Mesothelial cell of epicardium (in vitro differentiated cells): ENCODE measurements at places on chromosomes 3 and 15. TPM values are rescaled to one million over a fixed set of nuclear protein-coding genes. Genes with fewer than 3 reads are reported as not detected.

The SLC15A2 gene
- total RNA-seq: 3.4 to 5.4 TPM (median 4.8 TPM) in 3 replicates

The MYZAP gene
- 3.3 to 3.9 TPM (median 3.8 TPM) in 3 replicates for total RNA-seq

The CYP1A2 gene
- 0.09 TPM in 1 of 3 replicates, not detected in the others for total RNA-seq

The ZNF660 gene
- total RNA-seq: 17.1 to 20.1 TPM (median 18.7 TPM) in 3 replicates

The PAQR9 gene
- total RNA-seq: 0.09 to 0.18 TPM in 2 of 3 replicates, not detected in the other

The ILDR1 gene
- 3.4 to 4.1 TPM (median 4.1 TPM) in 3 replicates for total RNA-seq

The KIF15 gene
- 10.6 to 11.3 TPM (median 10.7 TPM) in 3 replicates for total RNA-seq

The WWTR1 gene
- total RNA-seq: 93.2 to 98.0 TPM (median 97.4 TPM) in 3 replicates

The ACOX2 gene
- total RNA-seq: 29.4 to 31.0 TPM (median 30.9 TPM) in 3 replicates

DNA sequence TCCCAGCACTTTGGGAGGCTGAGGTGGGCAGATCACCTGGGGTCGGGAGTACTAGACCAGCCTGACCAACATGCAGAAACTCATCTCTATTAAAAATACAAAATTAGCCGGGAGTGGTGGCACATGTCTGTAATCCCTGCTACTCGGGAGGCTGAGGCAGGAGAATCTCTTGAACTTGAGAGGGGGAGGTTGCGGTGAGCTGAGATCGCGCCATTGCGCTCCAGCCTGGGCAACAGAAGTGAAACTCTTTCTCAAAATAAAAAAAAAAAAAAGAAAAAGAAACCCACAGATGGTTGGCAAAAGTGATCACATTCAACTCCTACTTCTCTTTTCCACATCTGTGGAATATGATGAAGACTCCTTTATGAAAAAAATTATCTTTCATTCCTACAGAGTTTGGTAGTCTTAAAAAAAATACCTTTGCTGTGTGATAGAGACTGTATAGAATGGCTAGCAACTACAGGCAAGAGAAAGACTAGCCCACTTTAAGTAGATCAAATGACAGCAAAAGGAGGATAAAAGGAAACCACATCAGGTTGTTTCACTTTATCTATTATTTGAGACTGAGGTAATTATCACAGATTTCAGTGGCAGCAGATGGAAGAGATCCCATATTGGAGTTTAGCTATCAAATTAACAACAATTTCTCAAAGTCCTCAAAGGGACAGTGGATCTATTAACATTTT lies 172.9 kb upstream of the TSPAN3 start:
- H3K27ac ChIP-seq: peak overlapping the region; percentile 85
- peaks cover 17% of the 10 kb centered on the region for H3K4me1 ChIP-seq
- DNase-seq: no peak
- peaks cover 8% of the 10 kb centered on the region for H3K36me3 ChIP-seq
- no peaks in the 10 kb centered on the region for H3K27me3 ChIP-seq
- H3K4me3 ChIP-seq: no peak overlapping the region

GRCh38 chr3:14397940-14398796 lies 4.2 kb upstream of the SLC6A6 start:
- no peak overlapping the region for H3K4me3 ChIP-seq
- no peak overlapping the region for H3K27ac ChIP-seq
- no peak for DNase-seq
- peaks cover 16% of the 10 kb centered on the region for H3K27me3 ChIP-seq
- H3K4me1 ChIP-seq: peaks cover 7% of the 10 kb centered on the region

DNA sequence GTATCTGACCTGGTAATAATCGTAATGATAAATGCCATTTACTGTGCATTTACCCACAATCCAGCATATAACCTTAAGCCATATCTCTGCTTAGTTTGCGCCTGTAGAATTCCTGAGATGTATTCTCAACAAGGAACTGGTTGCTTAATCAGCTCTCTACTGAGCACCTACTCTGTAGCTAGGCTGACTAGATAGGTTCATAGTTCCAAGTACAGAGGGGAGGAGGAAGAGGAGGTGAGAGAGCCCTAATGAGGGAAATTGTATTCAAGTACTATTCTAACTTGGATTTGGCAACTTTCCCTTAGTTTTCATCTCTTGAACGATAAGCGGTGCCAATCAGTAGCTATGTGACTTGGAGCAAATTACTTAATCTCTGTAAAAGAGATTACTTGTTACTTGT lies 5.6 kb upstream of the AKAP13 start:
- no peak overlapping the region for H3K27ac ChIP-seq
- no peaks in the 10 kb centered on the region for H3K36me3 ChIP-seq
- DNase-seq: no peak
- H3K27me3 ChIP-seq: no peaks in the 10 kb centered on the region
- peaks cover 5% of the 10 kb centered on the region for H3K4me1 ChIP-seq

GRCh38 chr3:58009026-58009748 lies 965 bp downstream of the FLNB start:
- H3K4me1 ChIP-seq: peaks cover 43% of the 10 kb centered on the region
- no peaks in the 10 kb centered on the region for H3K36me3 ChIP-seq
- peak overlapping the region; percentile 52 for H3K27ac ChIP-seq
- H3K27me3 ChIP-seq: no peaks in the 10 kb centered on the region
- H3K4me3 ChIP-seq: peak overlapping the region; percentile 92

DNA sequence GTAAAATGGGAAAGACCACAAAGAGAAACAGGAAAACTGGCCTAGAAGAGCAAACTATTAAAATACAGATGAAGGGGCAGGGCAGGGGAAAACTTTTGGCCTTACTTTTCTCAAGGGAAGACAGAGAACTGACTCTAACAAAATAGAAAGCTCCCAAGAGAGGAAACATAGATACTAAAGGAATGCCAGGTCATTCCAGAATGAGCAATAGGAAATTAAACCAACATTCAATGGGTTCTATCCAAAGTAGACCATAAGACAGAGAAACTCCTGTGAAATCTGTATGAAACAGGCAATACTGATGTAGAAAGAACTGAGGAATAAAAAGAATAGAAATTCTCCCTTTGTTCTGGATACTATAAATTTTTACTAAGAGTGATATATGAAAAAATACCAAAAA lies 491.8 kb downstream of the MECOM start:
- peaks cover 9% of the 10 kb centered on the region for H3K4me1 ChIP-seq
- DNase-seq: no peak
- H3K27ac ChIP-seq: no peak overlapping the region

DNA sequence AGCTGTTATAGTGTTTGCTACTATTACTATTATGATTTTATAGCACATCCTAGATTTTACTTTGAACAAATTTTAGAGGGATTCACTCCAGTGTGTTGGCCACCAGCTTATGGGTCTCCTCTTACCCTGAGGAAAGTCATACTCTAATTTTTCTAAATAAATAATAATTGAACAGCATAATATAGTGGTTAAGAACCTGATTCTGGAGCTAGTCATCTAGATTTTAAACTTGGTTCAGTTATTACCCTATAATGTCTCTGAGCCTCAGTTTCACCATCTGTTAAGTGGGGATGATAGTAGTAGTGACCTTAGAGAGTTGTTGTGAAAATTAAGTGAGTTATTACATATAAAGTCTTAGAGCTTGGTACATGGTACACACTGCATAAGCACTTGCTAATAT lies 30.7 kb upstream of the TOPAZ1 start:
- H3K4me1 ChIP-seq: no peaks in the 10 kb centered on the region
- H3K27me3 ChIP-seq: peaks cover 48% of the 10 kb centered on the region
- no peak overlapping the region for H3K27ac ChIP-seq
- H3K36me3 ChIP-seq: no peaks in the 10 kb centered on the region
- DNase-seq: no peak

DNA sequence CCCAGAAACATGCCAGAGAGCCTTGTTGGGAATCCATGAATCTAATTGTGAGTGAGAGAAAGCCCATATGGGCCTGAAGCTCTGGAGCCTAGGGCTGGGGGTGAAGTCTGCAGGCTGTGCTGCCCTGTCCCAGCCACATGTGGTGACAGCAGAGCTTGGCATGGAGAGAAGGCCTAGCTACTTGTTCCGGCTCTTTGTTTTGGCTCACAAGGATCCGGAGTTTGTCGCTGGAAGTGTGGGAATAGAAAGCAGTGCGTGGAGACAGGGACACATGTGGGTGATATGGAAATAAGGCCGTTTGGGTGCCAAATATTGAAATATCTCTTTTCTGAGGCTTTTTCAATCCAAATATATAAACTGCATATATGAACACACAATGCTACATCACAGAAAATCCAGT lies 78.2 kb downstream of the CLSTN2 start:
- no peak overlapping the region for H3K4me3 ChIP-seq
- H3K27me3 ChIP-seq: peaks cover 9% of the 10 kb centered on the region
- no peaks in the 10 kb centered on the region for H3K36me3 ChIP-seq
- no peak for DNase-seq
- no peaks in the 10 kb centered on the region for H3K4me1 ChIP-seq

- H3K36me3 ChIP-seq: peaks cover 52% of the 10 kb centered on the region
- no peaks in the 10 kb centered on the region for H3K27me3 ChIP-seq
- DNase-seq: no peak
- H3K4me1 ChIP-seq: no peaks in the 10 kb centered on the region
- no peak overlapping the region for H3K27ac ChIP-seq
Measured at GRCh38 chr3:37053337-37053736, 60.0 kb downstream of the MLH1 start.

- no peak overlapping the region for H3K4me3 ChIP-seq
- H3K36me3 ChIP-seq: peaks cover 3% of the 10 kb centered on the region
- no peaks in the 10 kb centered on the region for H3K27me3 ChIP-seq
- H3K27ac ChIP-seq: peak overlapping the region; percentile 66
Measured at GRCh38 chr3:129723558-129724324, 117.3 kb upstream of the PLXND1 start.

DNA sequence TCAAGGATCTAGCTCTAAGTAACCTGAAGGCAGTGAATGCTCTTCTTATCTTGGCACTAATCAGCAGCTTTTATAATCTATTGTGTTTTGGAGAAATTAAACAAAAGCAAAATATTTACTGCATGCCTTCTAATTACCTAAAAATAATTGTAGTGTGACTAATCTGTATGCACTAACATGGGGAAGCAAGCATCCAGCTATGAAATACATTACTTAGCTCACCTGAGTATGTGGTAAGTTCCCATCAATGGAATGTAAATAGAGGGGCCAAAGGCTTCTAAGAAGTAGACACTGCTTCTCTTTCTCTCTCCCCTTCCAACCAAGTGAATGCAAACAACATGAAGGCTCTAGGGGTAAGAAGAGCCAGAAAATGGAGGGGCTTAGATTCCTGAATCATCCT lies 165.6 kb downstream of the STAG1 start:
- no peak overlapping the region for H3K4me3 ChIP-seq
- H3K27me3 ChIP-seq: no peaks in the 10 kb centered on the region
- no peak for DNase-seq
- peak overlapping the region; percentile 54 for H3K27ac ChIP-seq
- peaks cover 3% of the 10 kb centered on the region for H3K36me3 ChIP-seq

GRCh38 chr3:177351757-177352158 lies 154.5 kb upstream of the TBL1XR1 start:
- H3K36me3 ChIP-seq: no peaks in the 10 kb centered on the region
- no peak overlapping the region for H3K4me3 ChIP-seq
- peak overlapping the region; percentile 60 for H3K27ac ChIP-seq
- H3K27me3 ChIP-seq: no peaks in the 10 kb centered on the region
- H3K4me1 ChIP-seq: peaks cover 31% of the 10 kb centered on the region

- no peaks in the 10 kb centered on the region for H3K36me3 ChIP-seq
- DNase-seq: no peak
- no peaks in the 10 kb centered on the region for H3K27me3 ChIP-seq
- no peak overlapping the region for H3K27ac ChIP-seq
- no peak overlapping the region for H3K4me3 ChIP-seq
Measured at GRCh38 chr3:20975188-20975651, 775.8 kb downstream of the ZNF385D start.

- no peaks in the 10 kb centered on the region for H3K36me3 ChIP-seq
- DNase-seq: no peak
- no peaks in the 10 kb centered on the region for H3K4me1 ChIP-seq
- H3K27me3 ChIP-seq: peaks cover 7% of the 10 kb centered on the region
- H3K4me3 ChIP-seq: no peak overlapping the region
Measured at GRCh38 chr3:28186748-28187147, 54.7 kb upstream of the CMC1 start.

GRCh38 chr15:101349047-101349951 lies 54.3 kb upstream of the SNRPA1 start:
- H3K27me3 ChIP-seq: peaks cover 6% of the 10 kb centered on the region
- no peaks in the 10 kb centered on the region for H3K36me3 ChIP-seq
- no peak for DNase-seq
- H3K4me1 ChIP-seq: peaks cover 14% of the 10 kb centered on the region

DNA sequence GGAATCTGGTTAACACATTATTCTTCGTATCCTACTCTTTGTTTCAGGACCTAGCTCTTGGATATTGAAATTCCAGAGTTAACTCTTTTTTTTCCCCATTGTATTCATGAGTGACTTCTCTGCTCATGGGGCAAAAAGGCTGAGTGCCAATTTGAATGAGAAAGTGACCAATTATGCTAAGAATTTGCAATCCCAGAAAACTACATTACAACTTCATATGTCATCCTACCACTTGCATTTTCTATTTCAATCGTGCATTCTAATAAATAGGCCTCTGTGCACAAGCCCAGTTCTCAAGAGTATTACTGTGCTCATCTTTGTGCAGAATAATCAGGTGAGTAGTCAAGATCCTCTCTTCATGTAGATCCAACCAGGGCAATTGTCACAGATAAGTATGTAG lies 537.8 kb downstream of the OTOL1 start:
- DNase-seq: no peak
- no peak overlapping the region for H3K4me3 ChIP-seq
- H3K27ac ChIP-seq: no peak overlapping the region
- no peaks in the 10 kb centered on the region for H3K4me1 ChIP-seq

DNA sequence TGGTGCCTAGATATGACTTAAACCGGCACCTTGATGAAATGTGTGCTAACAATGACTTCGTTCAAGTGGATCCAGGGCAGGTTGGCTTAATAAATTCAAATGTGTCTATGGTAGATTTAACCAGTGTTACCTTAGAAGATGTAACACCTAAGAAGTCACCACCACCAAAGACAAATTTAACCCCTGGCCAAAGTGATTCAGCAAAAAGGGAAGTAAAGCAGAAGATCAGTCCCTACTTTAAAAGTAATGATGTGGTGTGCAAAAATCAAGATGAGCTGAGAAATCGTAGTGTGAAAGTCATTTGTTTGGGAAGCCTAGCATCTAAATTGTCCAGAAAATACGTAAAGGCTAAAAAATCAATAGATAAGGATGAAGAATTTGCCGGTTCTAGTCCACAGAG lies 1.1 kb downstream of the FAN1 start:
- H3K4me3 ChIP-seq: peak overlapping the region; percentile 97
- H3K27me3 ChIP-seq: peaks cover 6% of the 10 kb centered on the region
- H3K27ac ChIP-seq: no peak overlapping the region
- no peak for DNase-seq

DNA sequence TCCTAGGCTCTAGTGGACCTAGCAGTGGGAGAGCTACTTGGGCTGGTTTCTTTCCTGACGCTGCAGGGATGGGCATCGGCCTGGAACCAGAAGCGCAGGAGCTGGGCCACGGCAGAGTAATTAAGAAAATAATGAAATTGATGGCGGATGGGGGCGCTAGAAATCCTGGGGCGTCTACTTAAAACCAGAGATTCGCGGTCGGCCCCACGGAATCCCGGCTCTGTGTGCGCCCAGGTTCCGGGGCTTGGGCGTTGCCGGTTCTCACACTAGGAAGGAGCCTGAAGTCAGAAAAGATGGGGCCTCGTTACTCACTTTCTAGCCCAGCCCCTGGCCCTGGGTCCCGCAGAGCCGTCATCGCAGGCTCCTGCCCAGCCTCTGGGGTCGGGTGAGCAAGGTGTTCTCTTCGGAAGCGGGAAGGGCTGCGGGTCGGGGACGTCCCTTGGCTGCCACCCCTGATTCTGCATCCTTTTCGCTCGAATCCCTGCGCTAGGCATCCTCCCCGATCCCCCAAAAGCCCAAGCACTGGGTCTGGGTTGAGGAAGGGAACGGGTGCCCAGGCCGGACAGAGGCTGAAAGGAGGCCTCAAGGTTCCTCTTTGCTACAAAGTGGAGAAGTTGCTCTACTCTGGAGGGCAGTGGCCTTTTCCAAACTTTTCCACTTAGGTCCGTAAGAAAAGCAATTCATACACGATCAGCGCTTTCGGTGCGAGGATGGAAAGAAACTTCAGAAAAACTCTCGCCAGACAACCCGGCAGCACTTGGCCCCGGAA lies 6.1 kb downstream of the SOX14 start:
- no peaks in the 10 kb centered on the region for H3K36me3 ChIP-seq
- H3K27me3 ChIP-seq: peaks cover 100% of the 10 kb centered on the region
- DNase-seq: no peak
- H3K27ac ChIP-seq: no peak overlapping the region
- peaks cover 28% of the 10 kb centered on the region for H3K4me1 ChIP-seq
- no peak overlapping the region for H3K4me3 ChIP-seq
